ENCODE measurements at places on chromosomes 11 and 22.

GRCh38 chr11:96204366-96204659, 138.7 kb downstream of the MAML2 start:
- no peak for DNase-seq

DNA sequence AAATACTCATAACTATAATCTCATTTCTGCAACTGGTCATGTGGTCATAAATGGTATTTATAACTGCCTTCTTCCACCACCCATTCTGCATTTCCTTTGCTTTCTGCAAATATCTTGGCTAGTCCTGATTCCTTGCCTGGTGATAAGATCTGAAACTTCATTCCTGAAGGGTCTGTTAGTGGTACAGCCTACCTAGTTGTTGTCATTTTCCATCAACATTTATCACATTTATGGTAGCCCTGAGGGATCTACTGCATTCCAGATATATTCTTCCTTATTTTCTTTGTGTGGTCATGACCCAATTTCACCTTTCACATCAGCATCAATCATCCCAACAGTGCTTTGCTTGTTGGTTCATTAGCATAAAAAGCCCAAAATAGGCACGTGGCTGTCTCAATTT, 50.1 kb downstream of the DDX6 start:
- no peak for DNase-seq

DNA sequence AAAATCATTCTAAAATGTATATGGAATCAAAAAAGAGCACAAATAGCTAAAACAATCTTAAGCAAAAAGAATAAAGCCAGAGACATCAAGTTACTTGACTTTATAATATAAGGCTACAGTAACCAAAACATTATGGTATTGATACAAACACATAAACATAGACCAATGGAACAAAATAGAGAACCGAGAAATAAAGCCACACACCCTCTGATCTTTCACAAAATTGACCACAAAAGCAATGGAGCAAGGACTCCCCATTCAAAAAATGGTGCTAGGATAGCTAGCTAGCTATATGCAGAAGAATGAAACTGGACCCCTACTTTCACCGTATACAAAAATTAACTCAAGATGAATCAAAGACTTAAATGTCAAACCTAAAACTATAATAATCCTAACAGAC, 43.2 kb downstream of the GLYATL2 start:
- no peak for DNase-seq

DNA sequence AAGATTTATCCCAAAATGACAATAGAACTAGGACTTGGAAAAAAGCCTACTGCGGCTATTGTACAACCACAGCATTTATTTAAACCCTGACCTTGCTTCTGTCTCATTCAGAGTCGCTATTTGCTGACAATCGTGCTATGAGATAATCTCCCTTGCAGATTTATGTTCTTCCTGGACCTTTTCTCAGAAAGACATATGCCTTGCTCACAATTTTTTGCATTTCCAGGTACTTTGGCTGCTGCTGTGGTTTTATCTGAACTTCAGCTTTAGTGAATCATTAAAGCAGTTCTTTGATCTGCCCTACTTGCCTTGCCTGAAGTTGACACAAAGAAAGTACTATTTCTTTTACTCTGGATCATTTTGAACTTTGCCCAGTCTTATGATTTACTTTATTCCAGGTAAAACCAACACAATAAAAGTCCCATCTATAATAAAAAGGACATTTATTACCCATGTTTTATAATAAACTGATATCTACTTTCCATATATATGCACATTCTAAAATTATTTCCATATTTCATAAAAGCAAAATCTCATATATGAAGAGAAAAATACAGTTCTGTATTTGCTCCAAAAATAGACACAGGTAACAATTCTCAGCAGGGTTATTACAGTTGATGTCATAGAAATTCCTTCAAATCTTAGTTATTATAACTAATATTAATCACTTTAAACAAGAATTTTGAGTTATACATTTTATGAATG, 63.4 kb upstream of the CARD18 start:
- no peak for DNase-seq

- no peak for DNase-seq
These were observed 128.2 kb downstream of the BRD1 start for GRCh38 chr22:49699476-49699875.

- DNase-seq = no peak
These were observed 32.3 kb downstream of the MEI1 start for GRCh38 chr22:41731609-41732008.

- no peak for DNase-seq
These were observed 215.5 kb upstream of the LARGE1 start for GRCh38 chr22:34135749-34136148.

DNA sequence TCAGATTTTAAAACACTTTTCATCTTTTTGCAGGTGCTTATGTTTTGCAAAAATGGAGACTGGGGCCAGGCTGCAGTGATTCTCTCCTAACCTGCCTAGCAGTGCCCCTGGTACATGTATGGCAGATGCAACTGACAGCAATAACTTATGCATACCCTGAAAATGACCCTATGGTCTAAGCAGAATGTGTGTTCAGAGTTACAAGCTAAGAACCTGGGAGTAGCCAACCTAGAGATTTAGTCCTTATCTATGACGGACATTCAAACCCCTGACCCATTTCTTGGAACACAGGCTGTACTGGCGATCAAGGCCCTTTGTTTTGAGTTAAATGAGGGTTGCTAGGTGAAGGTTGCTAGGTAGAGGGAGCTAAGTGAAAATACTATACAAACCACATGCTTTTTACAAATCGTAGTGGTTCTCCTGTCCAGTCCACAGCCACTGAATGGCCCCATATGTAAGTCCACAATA, 184.9 kb upstream of the SESN3 start:
- DNase-seq = no peak

DNA sequence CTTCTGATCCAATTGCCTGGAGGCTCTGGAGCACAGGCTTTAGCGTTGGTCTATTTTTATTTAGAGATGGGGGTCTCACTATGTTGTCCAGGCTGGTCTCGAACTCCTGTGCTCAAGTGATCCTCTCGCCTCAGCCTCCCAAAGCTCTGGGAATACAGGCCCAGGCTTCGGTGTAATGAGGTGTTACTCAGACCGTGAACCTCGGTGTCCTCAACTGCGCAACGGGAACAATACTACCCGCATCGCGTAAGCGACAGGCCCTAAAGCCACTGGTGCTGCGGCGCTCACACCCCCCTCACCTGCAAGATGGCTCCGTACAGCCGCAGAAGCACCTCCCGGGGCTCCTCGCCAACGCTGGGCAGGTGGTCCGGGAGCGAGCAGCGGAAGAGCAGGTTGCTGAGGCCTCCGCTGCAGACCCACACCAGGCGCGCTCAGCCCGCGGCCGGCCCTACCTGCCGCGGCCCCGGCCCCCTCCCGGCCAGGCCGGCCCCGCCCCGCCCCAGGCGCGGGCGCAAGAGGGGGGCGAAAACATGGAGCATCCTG, 628 bp downstream of the CHKB start:
- DNase-seq = peak; percentile 28

GRCh38 chr11:20388096-20389055, 860 bp downstream of the PRMT3 start:
- no peak for DNase-seq

- DNase-seq = no peak
These were observed 42.5 kb upstream of the DLAT start for GRCh38 chr11:111982541-111983186.

- DNase-seq = no peak
These were observed 344.9 kb downstream of the SOX6 start for GRCh38 chr11:16011396-16011795.

GRCh38 chr11:110061296-110061695, 31.9 kb upstream of the ZC3H12C start:
- no peak for DNase-seq

- DNase-seq = no peak
These were observed 21.6 kb downstream of the P2RY2 start for GRCh38 chr11:73239571-73240189.

DNA sequence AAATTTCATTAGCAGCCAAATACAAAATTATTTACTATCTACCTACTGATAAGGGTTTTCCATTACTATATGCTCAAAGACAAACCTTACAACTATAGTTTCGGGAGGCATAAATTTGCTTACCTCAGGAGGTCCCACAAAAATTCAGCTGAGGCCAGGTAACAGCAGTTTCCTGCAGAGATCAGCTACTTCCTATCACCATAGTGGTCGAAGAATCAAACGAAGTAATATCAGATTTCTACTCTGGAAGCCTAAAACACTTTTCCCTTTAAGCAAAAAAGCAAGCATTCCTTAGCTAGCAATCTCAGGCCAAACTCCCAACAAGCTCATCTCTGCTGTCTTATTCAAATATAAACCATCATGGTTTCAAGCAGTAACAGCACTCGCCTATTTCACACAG, 3.1 kb downstream of the NAP1L4 start:
- no peak for DNase-seq

- DNase-seq = no peak
These were observed 431.3 kb downstream of the MN1 start for GRCh38 chr22:27370269-27370668.

DNA sequence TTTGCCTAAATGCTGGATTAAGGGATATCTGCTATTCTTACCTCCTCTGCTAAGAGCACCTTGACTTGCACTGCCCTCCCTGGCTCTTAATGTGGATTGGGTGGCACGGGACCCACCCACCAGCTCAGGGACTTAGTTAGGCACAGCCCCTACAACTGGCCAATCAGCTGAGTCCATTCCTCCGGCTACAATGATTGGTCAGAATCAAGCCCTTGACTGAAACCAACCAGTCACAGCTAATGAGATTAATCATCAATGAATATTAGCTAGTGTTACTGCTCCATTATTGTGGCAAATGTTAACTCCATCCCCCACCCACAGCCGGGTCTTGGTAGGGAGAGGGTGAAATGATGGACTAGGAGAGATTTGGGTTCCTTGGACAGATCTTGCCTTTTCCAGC, 328.0 kb downstream of the MN1 start:
- DNase-seq = no peak

DNA sequence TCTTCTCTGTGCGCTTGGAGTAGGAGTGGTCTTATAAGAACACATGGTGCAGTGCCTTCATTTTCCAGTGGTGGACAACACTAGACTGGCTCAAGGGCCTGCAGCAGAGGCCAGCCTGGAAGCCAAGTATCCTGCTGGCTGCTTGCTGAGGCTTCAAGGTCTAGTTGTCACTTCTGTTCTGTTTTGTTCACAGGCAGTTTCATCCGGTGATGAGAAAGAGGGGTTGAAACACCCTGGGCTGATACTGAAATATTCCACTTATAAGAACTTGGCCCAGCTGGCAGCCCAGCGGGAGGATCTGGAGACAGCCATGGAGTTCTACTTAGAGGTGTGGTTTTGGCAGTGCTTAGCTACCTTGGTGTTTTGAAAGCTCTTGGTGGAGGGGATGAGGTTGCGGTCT, 29.8 kb downstream of the CABIN1 start:
- DNase-seq = peak; percentile 3

- DNase-seq = no peak
These were observed 223.4 kb downstream of the CADM1 start for GRCh38 chr11:115280775-115281174.

GRCh38 chr11:28227460-28227859, 119.3 kb downstream of the METTL15 start:
- no peak for DNase-seq

DNA sequence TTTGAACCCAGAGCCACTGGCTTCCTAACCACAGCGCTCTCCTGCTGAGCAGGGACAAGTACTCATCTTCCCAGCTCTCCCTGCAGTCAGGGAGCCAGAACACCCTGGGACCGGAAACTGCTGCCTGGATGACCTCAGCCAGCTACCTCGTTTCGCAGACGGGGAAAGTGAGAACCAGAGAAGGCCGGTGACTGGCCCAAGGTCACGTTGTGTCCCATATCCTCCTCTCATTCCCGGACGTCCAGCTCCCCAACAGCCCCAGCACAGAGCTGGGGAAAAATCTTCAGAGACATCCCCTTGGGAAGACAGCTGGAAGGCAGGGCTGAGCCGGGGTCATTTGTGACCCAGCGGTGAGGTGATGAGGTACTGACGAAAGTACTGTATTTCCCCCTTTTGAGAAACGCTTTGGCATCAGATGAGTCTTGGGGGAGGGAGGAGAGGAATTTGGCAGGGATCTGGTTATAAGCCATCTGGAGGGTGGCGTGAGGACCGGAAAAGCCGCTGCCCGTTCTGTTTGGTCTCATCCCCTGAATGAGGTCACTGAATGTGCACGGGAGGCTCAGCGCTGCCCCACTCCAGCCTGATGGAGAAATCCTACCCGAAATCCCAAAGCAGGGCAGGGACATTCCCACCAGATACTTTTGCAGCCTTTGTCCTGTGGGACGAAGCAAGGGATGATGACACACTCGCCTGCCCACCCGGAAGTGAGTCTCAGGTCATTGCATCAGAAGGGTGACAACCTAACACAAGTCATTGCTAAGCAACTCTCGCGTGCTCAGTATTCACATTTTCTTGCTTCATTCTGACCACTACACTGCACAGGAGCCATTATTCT, 41.1 kb downstream of the LIF start:
- DNase-seq = no peak

DNA sequence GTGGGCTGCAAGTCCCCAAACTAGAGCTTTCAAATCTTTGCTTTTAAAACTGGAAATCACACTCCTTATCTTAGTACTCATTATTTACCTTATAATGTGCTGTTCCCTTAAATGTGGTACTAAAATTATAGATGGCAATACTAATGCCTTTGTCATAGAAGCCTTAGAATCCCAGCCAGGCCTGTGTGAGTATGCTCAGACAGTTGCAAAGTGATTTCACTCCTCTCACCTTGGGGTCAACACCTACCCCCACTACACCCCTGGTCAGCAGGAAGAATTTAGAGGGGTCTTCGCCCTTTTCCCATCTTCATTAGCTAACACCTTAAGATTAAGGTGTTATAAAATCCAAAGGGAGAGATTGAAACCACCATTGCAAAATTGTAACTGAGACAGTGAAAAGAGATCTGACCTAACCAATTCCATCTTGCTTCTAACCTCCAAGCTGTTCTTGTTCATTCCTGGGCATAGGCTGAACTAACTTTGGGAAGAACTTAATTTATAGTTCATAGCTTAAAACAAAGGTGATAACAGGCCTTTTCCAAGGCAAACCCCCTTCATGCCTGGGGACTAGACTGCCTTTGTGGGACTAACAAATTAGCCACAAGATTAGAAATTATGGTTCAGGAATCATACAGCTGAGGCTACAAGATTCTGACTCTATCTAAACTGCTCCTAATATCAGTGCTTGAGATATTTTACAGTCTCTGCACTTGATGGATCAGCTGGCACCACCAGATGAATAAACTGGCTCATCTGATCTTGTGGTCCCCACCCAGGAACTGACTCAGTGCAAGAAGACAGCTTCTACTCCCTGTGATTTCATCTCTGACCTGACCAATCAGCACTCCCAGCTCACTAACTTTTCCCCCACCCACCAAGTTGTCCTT, 10.4 kb upstream of the MRPL17 start:
- no peak for DNase-seq

Measured in HEK293T (cell line).